Progenitor cell of endocrine pancreas (in vitro differentiated cells): ENCODE measurements at places on chromosomes 3 and 15. TPM values are rescaled to one million over a fixed set of nuclear protein-coding genes. Genes with fewer than 3 reads are reported as not detected.

DNA sequence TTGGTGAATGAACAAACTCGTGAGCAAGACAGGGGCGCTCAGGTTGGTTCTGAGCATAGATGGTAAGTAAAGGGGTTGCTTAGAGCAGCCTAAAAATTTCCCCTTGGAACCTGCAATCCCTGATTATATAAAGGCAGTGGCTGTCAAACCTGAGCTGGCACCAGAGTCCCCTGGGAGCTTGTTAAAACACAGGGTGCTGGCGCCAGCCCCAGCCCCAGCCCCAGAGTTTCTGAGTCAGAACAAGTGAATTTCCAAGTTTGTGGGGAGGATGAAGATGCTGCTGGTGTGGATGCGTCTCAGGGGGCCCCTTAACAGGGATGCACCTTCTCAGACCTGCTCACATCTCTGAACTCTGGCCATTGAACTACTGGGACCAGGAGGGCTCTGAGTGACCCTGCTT, 48.2 kb downstream of the FEM1B start:
- no peak overlapping the region for H3K4me3 ChIP-seq
- H3K27ac ChIP-seq = no peak overlapping the region
- peaks cover 46% of the 10 kb centered on the region for H3K27me3 ChIP-seq
- no peak for DNase-seq

Gene VGLL3
- total RNA-seq = 1.9 and 2.0 TPM in 2 replicates

DNA sequence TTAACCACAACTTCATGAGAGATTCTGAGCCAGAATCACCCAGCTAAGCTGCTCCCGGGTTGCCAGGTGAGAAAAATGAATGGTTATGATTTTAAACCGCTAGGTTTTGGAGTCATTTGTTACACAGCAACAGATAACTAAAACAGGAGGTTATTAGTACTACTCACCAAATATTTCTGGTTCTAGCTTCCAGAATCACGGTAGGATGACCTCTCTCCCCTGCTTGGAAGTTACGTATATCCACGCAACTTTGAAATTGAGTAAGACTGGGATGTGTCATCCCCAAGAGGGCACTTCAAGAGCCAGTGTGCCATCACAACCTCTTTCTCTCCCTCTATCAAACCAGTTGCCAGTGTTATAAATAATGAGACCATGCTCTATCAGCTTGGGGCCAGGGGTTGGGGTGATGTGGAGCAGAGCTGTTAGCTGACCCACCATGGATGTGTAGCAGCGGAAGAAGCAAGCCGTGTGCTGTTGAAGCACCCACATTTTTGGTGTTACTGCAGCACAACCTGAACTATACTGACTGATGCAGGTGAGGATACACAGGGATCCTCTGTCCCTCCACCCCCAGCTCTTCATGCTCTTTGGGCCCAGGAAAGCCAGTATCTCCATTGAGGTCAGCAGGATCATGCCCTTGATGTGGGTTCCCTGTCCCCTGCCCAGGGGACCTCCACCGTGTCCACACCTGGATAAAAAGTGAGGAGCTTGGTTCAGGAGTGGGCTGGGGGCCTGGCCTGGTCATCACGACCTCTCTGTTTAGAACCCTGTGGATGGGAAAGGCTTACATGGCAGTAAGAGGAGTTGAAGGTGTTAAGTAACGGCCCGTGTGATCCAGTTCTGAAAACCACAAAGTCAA, 19.4 kb upstream of the ALDH1A3 start:
- H3K27ac ChIP-seq = no peak overlapping the region
- H3K36me3 ChIP-seq = no peaks in the 10 kb centered on the region
- no peak for DNase-seq
- H3K4me3 ChIP-seq = no peak overlapping the region
- peaks cover 24% of the 10 kb centered on the region for H3K27me3 ChIP-seq

GRCh38 chr3:126540951-126541627, 17.1 kb downstream of the CHST13 start:
- H3K36me3 ChIP-seq = peaks cover 1% of the 10 kb centered on the region
- H3K27ac ChIP-seq = no peak overlapping the region
- peaks cover 5% of the 10 kb centered on the region for H3K27me3 ChIP-seq
- peaks cover 8% of the 10 kb centered on the region for H3K4me1 ChIP-seq
- peak; percentile 3 for DNase-seq

GRCh38 chr3:44365952-44366351, 27.4 kb downstream of the TCAIM start:
- no peak overlapping the region for H3K4me3 ChIP-seq
- peaks cover 24% of the 10 kb centered on the region for H3K4me1 ChIP-seq
- no peak for DNase-seq
- H3K27me3 ChIP-seq = no peaks in the 10 kb centered on the region

DNA sequence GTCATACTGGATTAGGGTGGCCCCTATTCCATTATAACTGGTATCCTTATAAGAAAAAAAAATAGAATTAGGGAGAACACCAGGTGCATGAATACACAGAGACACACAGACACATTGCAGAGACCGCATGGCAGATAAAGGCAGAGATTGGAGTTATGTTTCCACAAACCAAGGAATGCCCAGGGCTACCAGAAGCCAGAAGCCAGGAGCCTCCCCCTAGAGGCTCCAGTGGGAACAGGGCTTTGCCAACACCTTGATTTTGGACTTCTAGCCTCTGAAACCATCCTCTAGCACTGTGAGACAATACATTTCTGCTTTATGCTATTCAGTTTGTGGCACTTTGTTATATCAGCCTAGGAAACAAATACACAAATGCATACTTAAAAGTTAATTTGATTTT, 10.4 kb downstream of the GOLM2 start:
- DNase-seq = no peak
- no peaks in the 10 kb centered on the region for H3K27me3 ChIP-seq
- peaks cover 7% of the 10 kb centered on the region for H3K4me1 ChIP-seq
- H3K4me3 ChIP-seq = no peak overlapping the region
- H3K36me3 ChIP-seq = peaks cover 3% of the 10 kb centered on the region

DNA sequence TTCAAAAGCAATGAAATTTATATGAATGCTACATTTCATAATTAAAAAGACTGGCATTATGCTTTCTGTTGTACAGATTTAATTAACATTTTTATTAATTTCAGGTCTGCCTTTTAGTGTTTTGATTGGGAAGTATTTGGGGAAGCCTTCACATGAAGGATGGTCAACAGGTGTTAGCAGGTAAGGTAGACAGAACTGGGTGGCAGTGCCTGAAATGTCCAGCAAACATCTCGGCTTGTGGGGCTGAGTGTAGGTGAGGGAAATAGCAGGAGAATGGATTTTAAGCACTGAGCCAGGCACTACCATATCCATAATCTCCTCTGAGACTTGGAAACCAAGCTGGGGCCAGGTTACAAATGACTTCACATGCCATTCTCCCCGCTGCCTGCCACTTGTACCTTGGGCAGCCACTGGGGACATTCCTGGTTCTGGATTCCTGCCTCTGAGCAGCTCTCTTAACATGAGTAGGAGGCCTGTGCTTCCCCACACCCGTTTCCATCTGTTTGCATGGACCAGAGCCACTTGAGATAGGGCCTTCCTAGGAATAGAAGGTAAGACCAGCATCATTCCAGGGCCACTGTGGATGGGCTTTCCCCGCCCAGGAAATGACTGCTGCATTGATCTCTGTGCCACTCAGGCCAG, 125.9 kb upstream of the HES1 start:
- peaks cover 40% of the 10 kb centered on the region for H3K27me3 ChIP-seq
- no peak overlapping the region for H3K27ac ChIP-seq
- no peak overlapping the region for H3K4me3 ChIP-seq
- H3K4me1 ChIP-seq = peaks cover 6% of the 10 kb centered on the region
- H3K36me3 ChIP-seq = no peaks in the 10 kb centered on the region

DNA sequence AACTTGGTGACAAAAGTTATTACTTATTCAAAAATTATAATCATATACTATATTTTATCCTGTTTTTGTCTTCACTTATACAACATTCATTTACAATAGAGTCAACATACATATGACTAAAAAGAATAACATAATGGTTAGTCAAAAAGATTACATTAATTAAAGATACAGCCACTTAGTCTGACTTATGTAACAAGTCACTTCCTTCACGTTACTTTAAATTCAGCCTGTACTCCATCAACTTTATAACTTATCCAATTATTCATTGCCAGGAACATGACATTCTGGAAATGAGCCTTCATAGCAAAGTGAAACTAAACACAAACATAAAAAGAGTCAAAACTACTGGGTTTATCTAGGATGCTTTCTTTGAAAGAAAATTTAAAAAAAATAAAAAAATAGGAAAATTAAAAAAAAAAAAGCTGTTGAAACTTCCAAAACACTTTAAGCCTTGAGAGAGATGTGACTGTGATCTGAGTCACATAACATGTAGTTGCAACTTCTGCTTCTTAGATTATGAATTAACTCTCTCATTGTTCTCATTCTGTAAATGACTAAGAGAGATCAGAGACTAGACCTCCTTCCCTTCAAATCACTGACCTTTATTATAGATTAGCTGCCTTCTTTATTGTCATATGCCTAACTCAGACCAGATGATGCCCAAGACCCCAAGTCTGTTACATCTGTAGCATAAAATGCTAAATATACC, 107.8 kb downstream of the MYRIP start:
- H3K27ac ChIP-seq = no peak overlapping the region
- H3K36me3 ChIP-seq = no peaks in the 10 kb centered on the region
- H3K4me1 ChIP-seq = no peaks in the 10 kb centered on the region
- no peak for DNase-seq
- H3K27me3 ChIP-seq = no peaks in the 10 kb centered on the region

Gene EHHADH
- 6.2 and 7.6 TPM in 2 replicates for total RNA-seq

Gene USP50
- 0.47 and 0.48 TPM in 2 replicates for total RNA-seq

Gene RBP2
- total RNA-seq = not detected in 2 replicates

Gene PP2D1
- not detected in 2 replicates for total RNA-seq

GRCh38 chr3:120683213-120683612, 1.2 kb upstream of the HGD start:
- H3K4me1 ChIP-seq = peaks cover 63% of the 10 kb centered on the region
- no peak overlapping the region for H3K4me3 ChIP-seq
- peaks cover 12% of the 10 kb centered on the region for H3K36me3 ChIP-seq
- no peak for DNase-seq

GRCh38 chr3:104367000-104367399, 999.7 kb upstream of the ALCAM start:
- no peaks in the 10 kb centered on the region for H3K27me3 ChIP-seq
- H3K4me1 ChIP-seq = no peaks in the 10 kb centered on the region
- no peaks in the 10 kb centered on the region for H3K36me3 ChIP-seq
- DNase-seq = no peak

Gene DZIP1L
- 81.9 and 85.7 TPM in 2 replicates for total RNA-seq
